ENCODE measurements at places on chromosomes 4 and X.
A peak's percentile ranks its signal among the peaks of the same experiment; 100 is the strongest.

DNA sequence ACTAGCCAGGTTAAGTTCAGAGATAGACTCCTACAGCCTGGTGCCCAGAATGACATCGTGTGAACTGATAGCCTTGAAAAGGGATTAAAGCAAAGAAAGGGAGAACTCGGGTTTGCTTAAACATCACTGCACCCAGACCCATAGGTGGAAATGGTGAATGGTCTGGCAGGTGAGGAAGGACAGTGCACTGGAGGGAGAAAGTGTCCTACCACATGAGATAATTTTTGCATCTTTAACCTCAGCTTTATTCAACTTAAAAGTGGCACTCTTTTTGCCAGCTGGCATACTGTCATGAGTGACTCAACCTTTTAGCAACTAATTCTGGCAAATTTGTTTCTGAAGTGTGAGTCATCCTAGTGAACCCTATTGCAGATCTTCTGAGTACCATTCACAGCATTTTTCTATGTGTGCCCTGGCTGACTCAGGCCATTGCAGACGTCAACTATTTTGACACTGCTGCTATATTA is 53.0 kb upstream of the DAPP1 start:
- DNase-seq, result peak; percentile 84

- DNase-seq, result peak; percentile 40
Measured at GRCh38 chr4:75254745-75255144, 259.5 kb downstream of the RCHY1 start.

- no peak for DNase-seq
Measured at GRCh38 chr4:113987382-113987941, 8.0 kb upstream of the ARSJ start.

DNA sequence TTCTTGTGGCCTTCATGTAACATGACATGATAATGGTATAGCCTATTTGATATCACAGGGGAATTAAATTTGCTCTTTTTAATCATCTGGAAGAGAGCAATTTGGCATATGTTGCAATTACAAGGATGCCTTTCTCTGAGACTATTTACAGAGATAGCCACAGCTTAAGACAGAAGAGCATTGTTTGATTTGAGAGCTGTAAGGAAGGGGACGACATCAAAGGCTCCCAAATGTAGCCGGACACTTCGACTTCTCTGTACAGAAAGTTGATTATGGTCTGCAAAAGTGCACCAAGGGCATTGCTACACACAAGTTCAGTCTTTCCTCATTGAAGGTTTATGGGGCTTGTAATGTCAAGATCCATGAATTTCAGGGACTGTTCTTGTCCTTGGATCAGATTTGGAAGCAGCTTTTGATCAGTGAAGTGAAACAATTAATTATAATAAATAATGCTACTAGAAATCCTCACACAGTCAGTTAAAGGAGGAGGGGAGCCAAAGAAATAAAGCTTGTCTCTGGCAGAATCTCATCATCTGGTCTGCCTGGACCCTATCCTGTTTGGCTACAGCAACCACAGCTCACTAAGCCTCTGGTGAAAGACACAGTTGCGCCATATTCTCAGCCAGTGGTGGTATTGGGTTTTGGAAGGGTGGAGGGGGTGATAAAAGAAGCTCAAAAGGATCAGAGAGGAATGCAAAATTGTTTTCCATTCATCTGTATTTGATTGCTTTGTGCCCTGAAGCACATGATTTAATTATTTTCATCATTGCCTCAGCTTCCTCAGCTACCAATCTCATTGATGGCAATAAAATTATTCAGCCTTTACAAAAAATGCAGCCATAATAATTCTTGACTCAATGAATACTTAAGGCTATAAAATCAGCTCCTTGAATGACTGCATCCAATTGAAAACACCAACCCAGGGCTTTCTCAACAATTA is 654.3 kb upstream of the LCORL start:
- DNase-seq, result peak; percentile 35

DNA sequence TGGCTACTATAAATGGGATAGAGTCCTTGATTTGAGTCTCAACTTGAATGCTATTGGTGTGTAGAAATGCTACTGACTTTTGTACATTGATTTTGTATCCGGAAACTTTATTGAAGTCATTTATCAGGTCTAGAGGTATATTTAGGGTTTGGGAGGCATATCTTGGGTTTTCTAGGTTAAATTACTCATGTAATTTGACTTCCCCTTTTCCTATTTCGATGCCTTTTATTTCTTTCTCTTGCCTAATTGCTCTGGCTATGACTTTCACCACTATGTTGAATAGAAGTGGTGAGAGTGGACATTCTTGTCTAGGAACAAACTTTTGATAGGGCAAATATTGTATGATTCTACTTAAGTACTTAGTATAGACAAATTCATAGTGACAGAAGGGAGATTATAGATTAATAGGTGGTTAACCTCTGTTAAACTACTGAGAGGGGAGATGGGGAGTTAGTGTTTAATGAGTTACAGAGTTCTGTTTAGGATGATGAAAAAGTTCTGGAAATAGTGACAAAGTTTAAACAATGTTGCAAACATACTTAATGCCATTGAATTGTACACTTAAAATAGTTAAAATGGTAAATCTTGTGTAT is 22.8 kb upstream of the HSPA4L start:
- no peak for DNase-seq

- DNase-seq, result no peak
Measured at GRCh38 chr4:31366041-31366440, 645.9 kb downstream of the PCDH7 start.

DNA sequence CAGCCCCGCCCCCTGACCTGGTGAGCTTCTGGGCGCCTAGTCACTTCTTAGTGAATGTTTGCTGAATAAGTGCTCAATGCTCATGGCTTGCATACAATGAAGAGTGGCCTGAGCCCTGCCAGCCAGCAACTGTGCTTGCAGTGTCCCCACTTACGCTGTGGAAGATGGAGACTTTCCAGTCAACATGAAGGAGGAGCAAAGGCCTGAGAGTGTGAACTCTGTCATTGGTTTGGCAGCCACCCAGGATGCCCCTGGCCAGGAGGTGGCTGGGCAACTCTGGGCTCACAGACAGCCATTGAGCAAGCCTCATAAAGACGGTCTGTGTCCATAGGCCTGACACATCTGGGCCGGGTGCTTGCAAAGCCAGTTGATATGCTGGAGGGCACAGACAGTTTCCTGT is 72.1 kb upstream of the MAMLD1 start:
- peak; percentile 79 for DNase-seq

GRCh38 chrX:13520351-13520750 is 49.0 kb upstream of the EGFL6 start:
- DNase-seq, result no peak

- no peak for DNase-seq
Measured at GRCh38 chrX:73932522-73932921, 369.5 kb downstream of the CHIC1 start.

DNA sequence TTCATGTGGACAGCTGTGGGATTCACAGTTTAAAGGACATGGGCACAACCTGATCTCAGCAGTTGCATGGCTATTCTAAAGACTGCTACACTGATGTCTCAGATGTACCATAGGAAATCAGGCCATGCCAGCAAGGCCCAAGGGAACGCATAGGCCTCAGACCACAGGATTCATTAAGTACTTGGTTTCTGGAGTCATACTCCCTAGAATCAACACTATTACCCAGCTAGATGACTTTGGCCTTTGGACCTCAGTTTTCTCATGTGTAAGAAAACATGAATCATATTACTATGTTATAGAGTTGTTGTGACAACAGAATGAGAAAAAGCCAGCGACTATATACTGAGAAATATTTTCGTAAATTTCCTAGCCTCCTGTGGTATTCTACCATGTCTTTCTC is 67.9 kb downstream of the NHS start:
- no peak for DNase-seq

- peak; percentile 85 for DNase-seq
Measured at GRCh38 chrX:40243755-40244515, 146.2 kb upstream of the BCOR start.

DNA sequence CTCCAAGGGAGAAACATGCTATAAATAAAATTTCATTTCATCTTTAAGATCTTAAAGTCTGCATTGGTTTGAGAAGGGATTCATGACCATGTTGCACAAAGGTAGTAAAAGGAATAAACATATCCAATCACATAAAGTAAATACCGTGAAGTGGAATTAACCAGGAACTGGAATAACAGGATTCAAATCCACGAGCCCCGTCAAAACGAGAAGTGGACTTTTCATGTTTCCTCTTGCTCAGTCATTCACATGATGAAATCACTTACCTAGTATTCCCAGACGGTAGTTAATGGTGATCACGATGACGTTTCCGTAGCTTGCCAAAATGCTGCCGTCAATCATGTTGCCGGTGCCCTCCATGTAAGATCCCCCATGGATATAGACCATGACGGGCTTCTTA is 199.7 kb downstream of the NLGN4X start:
- no peak for DNase-seq

DNA sequence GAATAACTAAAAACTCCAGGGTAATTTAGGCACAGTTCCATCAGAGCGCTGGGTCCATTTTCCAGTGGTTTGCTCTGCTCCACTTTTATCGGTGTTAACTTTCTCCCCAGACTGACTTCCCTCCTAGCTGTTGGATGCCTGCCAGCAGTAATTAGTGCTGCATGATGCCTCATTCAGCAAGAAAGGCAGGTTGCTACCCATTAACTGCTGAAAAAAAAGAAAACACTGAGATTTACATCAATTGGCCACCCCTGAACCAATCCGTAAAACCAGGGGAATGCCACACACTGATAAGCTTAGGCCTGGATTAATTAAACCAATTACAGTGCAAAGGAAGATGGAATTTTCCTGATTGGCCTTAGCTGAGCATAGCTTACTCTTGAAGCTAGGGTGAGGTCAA is 182.4 kb upstream of the CXXC4 start:
- no peak for DNase-seq

DNA sequence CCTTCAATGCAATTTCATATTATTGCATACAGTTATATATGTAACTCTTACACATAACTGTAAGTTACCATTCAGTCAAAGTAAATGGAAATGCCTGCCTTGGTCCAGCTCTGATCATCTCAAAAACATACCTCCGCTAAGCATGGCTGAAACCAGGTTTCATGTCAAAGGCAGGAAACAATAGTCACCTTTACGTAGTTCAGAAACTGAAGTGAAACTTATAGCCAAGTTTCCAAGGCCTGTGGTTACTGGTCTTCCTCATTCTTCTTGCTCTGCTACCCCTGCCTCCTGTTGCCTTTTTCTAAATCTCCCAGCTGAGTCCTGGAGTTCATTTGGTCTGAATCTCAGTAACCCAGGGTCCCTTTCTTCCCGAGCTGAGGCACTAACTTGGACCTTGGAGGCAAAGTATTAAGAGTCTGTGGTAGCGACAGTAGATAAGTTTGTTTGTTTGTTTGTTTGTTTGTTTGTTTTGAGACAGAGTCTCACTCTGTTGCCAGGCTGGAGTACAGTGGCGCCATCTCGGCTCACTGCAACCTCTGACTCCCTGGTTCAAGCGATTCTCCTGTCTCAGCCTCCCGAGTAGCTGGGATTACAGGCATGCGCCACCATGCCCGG is 30.8 kb downstream of the DAPP1 start:
- DNase-seq, result no peak

- DNase-seq, result no peak
Measured at GRCh38 chr4:8888856-8889255, 17.2 kb upstream of the HMX1 start.

DNA sequence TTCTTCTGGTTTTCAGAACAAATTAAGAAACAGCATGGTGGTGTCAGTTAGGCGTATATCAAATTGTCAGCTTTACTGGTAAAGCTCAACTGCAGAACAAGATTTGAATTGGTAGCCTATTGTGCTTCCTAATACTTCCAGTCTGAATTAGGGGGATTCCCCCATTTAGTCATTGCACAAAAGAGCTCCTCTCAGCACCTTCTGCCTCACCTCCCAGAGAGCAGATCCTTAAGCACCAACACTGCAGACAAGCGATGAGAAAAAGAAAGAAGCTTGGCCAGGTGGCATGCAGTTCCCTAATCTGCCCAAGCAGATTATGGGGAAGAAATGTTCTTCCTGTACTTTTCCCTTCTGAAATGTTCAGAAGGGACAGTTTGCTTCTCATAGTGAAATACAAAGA is 9.2 kb downstream of the MAP9 start:
- no peak for DNase-seq

DNA sequence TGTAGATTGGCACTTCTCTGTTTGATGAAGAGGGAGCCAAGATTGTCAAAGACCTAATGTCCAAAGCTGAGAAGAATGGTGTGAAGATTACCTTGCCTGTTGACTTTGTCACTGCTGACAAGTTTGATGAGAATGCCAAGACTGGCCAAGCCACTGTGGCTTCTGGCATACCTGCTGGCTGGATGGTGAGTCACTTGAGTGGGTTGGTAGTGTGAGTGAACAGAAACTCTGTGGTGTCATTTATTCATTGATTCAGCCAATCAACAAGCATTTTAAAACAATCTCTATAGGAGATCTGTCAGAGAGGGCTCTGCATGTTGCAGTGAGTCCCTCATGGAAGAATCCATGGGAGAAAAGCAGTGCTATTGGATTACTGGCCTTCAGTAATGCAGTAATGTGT is 16.3 kb downstream of the TAF9B start:
- DNase-seq, result no peak

- no peak for DNase-seq
Measured at GRCh38 chr4:135601351-135601750, 1399.8 kb upstream of the PABPC4L start.

- DNase-seq, result no peak
Measured at GRCh38 chr4:77903186-77903585, 40.6 kb downstream of the MRPL1 start.

GRCh38 chrX:40109288-40110008 is 11.7 kb upstream of the BCOR start:
- DNase-seq, result no peak

DNA sequence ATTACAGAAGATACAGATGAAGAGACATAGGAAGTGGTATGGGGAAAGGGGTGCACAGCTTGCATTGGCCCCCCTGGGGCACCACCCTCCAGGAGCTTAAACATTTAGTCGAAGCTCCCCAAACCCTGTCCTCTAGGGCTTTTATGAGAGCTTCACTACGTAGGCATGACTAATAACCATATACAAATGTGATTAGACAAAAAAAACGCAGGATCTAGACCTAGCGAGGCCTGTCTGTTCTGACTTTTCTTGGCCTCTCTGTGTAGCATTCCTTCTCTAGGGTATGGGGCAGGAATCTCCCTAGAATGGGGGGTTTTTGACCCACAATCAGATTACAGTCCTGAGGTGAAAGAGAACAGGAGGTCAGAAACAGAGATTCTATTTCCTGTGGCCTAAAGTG is 293.7 kb upstream of the GALNTL6 start:
- no peak for DNase-seq

DNA sequence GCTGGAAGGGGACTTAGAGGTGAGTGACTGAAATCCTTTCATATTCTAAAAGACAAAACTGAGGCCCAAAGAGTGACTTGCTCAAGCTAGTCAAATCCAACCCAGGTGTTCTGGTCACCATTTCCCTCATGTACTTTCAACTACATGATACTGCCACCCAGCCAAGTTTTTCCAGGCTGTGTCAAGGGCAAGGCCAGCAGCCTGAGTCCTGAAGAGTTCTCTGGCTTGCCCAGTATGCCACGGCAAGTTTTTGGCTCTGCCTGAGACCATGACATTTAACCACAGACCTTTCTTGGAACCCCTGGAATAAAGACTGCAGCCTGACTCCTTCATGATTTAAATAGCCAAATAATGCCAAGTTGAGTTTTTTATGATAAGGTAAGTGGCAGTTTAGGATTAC is 10.7 kb upstream of the TMEM164 start:
- no peak for DNase-seq

Measured in COLO829 (cell line).